BJ (cell line): ENCODE measurements at places on chromosomes 2 and 18.

- peak; percentile 7 for DNase-seq
Measured at GRCh38 chr18:62586151-62586774, 63.4 kb downstream of the ZCCHC2 start.

- no peak for DNase-seq
Measured at GRCh38 chr2:118764855-118765254, 82.6 kb downstream of the EN1 start.

- no peak for DNase-seq
Measured at GRCh38 chr2:176202491-176202890, 14.0 kb downstream of the HOXD1 start.

DNA sequence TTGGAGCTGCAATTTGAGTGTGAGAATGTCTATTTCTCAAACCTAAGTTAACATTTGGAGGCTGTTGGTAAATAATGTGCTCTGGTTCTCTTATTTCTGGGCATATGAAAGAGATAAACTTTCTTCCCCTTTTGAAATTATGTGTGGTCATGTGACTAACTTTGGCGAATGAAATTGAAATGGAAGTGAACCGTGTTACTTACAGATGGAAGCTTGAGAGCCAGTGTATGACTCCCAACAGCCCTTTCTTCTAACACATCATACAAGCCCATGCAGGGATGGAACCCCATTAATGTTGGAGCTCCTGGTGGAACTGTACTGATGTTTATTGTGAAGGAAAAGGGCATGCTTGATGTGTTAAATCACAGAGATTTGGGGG, 725.8 kb downstream of the TSN start:
- DNase-seq, result no peak

- no peak for DNase-seq
Measured at GRCh38 chr2:105381101-105381668, 17.7 kb downstream of the FHL2 start.

- DNase-seq, result no peak
Measured at GRCh38 chr18:27685807-27686412, 491.0 kb downstream of the CDH2 start.
